ENCODE measurements at places on chromosomes 7 and 10. TPM values are rescaled to one million over a fixed set of nuclear protein-coding genes. Genes with fewer than 3 reads are reported as not detected.

DNA sequence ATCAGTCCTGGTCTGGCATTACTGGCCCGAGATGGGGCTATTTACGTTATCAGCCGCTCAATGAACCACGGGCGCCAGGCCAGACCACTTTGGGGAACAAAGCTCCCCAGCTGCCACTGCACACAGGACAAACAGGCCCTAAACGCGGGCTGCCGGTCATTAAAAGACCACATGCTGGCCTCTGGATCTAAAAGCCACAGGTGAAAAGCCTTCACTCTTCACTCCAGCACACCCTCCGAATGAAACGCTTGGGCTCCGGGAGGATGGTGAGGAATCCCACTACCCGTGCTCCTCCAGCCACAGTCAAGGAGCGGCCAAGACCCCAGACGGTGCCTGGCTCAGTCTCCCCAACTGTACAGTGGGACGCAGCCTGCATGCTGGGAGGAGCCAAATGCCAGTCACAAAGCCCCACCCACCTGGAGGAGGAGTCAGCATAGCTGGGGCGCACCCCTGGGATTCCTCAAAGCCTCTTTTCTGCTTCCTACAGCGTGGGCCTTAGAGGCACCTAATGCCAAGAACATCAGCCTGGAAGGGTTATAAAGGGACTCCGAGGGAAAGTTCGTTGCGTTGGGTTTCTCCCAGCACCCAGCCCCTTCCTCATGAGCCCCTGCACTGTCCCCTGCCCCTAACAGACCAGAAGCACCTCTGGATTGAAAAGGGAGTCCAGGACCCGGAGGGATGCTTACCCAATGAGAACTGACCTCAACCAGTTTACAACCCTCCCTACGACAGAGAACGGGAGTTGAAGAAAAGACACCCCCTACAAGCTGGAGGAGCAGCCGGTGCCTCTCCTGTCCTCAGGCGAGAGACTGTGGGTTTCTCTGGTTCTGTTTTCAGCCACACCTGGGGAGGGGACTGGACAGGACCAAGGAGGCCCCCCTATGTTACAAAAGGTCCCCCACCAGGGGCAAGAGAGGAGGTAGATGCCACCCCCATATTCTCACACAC, 4.7 kb downstream of the PDGFA start:
- peaks cover 13% of the 10 kb centered on the region for H3K27me3 ChIP-seq
- H3K27ac ChIP-seq = no peak overlapping the region
- H3K36me3 ChIP-seq = no peaks in the 10 kb centered on the region

DNA sequence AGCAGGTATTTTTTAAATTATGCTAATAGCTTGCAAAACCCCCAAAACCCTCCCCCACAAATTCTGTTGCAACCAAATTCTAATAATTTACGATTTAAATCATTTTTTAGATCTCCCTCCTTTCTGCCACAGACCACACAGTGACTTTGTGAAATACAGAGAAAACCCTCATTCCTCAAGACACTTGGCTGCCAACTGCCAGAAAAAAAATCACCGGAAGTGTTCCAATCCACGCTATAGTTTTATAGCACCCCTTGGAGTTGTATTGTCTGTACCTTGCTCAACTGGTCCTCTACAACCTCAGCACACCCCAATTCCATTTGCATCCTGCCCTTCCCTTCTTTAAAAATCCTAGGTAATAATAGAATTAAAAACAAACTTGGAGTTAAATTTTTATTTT, 560.1 kb downstream of the PARD3 start:
- H3K4me1 ChIP-seq = no peaks in the 10 kb centered on the region
- H3K36me3 ChIP-seq = no peaks in the 10 kb centered on the region
- H3K27me3 ChIP-seq = no peaks in the 10 kb centered on the region
- H3K4me3 ChIP-seq = no peak overlapping the region
- no peak overlapping the region for H3K27ac ChIP-seq

- no peaks in the 10 kb centered on the region for H3K4me1 ChIP-seq
- no peaks in the 10 kb centered on the region for H3K36me3 ChIP-seq
- no peak overlapping the region for H3K27ac ChIP-seq
- no peak overlapping the region for H3K4me3 ChIP-seq
- no peaks in the 10 kb centered on the region for H3K27me3 ChIP-seq
These were observed 288.3 kb downstream of the AHR start for GRCh38 chr7:17586711-17587110.

EMX2 gene
- not detected for total RNA-seq

ATOH7 gene
- total RNA-seq = not detected

ANKRD1 gene
- not detected for total RNA-seq

All from CD4-positive, alpha-beta T cell (primary cell).